CD4-positive, alpha-beta T cell treated with Interleukin-4 for 4 hours (primary cell): ENCODE measurements at places on chromosomes 1 and 21.

DNA sequence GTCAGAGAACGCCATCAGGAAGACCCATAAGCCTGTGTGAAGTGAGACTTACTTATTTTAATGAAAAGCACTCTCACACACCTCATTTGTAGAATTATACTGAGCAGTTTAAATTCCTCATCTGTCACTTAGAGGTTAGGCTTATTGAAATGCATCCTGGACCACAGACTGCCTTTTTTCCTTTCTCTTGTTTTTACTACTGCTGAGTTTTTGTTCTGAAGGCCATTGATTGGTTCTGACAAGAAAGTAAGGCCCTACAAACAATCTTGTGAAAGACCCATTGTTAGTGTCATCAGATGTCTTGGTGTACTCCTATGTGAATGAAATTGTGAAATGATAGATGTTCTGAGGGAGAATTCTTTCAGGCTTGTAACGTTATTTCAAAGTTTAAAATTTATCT lies 1343.3 kb upstream of the ADGRL2 start:
- DNase-seq, result no peak

DNA sequence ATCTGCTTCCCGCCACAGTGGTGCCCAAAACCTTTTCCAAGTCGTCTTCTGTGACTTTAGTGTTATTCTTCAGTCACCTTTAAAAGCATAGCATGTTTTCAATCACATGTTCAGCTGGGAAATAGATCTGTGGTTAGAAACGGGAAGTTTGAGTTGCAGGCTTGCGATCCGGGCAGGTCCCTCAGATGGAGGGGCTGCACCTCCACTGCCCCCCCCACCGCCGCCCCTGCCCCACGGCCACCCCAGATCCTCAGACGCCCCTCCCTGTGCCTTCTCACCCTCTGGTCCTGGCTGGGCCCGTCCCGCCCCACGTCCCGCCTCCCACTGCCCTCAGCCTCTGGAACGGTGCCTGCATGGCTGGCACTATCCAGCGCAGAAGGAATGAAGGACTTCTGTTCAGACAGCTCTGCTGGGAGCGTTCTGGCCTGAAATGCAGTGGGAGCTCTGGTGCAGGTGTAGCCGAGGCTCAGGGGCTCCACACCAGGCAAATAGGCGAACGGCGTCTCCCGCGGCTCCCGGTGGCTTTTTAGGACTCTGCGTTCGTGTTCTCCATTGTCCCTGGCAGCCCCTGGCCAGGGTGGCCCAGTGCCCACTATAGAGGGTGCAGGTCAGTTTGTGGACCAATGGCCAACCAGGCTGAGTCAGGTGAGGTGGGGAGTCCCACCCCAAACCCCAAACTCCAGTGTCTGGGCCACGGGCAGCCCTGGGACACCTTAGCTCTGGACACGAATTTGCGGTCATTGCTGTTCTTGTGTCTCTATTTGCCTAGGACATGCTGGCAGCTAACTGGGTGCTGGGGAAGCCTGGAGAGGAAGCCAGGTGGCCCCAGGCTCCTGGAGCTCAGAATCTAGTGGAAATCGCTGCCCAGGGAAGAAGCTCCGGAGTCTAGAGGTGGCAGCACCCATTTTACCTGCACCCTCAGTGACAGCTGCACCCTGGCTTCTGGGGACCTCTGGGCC lies 67.1 kb downstream of the FAAP20 start:
- no peak for DNase-seq

DNA sequence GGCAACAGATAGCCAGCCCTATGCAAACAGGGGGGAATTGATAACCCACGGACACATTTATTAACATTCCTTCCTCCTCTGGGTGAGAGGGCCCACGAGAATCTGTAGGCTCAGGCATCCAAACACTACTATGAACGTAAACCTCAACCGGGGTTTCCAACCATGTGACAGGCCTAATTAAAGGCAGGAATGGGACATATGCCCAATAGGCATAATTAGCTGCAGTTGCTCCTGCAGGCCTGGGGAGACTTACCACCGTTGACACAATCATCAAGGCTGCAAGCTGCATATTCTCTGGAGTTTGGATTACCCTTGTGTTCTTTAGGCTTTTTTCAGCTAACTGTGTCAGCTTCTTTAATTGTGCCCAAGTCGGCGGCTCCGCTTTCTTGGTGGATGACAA lies 22.2 kb upstream of the GBP1 start:
- DNase-seq, result no peak

DNA sequence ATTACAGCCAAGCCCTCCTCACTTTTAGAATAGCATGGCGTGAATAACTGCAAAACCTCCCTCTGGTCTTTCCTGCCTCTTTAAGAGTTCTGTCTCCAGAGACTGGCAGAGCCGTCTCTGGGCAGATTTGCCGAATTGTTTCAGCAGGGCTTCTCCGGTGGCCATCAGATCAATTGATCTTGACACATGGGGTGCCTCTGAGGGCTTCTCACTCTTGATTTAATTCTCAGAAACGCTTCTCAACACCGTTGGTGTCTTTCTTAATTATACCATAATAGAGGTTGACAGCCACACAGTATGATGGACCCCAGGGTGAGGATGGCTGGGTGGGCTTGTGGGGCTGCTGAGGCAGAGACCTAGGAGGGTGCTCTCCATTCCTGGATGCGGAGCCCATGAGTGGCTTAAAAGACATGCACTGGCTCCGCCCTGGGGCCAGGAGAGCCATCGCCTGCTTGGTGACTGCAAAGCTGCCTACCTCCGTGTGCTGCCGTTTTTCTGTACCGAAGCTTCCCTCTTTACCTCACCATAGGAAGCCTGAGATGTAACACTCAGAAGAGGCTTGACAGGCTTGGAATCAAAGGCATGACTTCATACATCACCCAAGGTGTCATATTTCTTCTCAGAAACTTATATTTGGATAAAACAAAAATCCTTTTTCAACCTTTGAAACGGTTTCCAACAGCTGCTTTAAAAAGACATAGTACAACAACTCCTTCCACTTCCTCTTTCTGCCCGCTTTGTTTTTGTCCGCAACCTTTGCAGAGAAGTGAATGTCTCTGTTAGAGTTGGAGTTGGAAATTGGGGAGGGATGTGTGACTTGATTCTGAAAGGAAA lies 82.9 kb downstream of the GALNT2 start:
- DNase-seq, result no peak

- DNase-seq, result no peak
These were observed 9.2 kb downstream of the ZBTB48 start for GRCh38 chr1:6588893-6589520.

DNA sequence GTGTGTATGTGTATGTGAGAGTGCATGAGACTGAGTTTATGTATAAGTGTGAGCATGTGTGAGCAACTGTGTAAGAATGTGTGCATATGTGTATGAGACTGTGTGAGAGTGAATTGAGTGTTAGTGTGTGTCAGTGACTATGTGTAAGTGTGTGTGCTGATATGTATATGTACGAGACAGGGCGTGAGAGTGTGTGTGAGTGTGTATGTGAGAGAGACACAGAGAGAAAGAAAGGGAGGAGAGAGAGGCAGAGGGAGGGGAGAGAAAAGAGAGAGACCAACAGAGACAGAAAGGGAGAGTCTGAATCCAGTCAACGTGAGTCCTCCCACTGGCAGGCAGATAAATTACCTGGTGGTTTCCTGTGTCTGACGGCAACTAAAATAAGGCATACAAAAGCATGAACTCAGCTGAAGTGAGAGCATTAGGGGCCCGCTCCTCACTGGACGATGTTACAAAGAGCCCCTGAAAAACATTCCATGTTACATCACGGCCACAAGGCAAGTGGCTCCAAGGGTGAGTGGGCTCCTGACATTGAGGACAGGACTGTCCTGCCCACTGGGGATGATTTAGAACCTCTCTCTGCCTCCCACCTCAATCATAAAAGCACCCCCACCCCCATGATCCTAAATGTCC lies 66.6 kb upstream of the TIAM1 start:
- DNase-seq, result peak; percentile 30

- DNase-seq, result no peak
These were observed 5.5 kb upstream of the CD244 start for GRCh38 chr1:160868141-160868540.

- DNase-seq, result no peak
These were observed 148.6 kb upstream of the HOOK1 start for GRCh38 chr1:59666106-59666505.

DNA sequence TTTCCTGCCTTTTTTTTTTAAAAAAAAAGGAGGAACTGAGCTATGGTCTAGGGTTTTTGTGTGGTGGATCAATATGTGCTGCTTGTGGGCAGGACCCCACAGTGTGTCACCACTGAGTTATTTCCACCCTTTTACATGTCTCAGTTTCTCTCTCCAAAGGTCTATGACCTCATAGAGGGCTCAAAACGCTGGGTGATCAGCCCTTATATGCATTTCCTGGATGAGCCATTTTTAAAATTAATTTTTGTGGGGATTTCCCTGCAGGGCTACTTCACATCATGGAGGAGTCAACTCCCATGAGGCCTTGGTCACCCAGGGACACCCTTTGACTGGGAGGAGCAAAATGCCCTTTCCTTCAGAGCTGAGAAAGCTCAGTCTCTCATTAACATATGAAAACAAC lies 20.7 kb upstream of the HAO2 start:
- DNase-seq, result no peak

DNA sequence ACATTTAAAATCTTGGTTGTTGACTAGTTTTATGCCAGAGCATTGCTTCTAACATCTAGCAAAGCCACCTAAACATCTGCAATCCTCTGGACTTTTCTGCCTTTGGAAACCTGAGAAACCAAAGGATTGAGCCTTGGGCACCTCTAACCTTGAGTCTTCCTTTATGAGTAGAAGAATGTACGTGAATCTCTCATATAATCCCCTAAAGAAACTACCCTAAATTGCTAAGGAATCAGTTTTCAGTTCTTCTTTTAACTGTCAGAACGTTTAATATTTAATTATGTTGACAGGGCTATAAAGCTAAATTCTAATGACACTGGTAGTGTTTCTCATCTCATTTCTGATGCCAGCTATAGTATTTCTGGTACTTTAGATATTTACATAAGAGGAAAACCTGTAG lies 997.3 kb downstream of the AMY1C start:
- DNase-seq, result no peak

- DNase-seq, result no peak
These were observed 34.1 kb downstream of the VTCN1 start for GRCh38 chr1:117176579-117176978.

DNA sequence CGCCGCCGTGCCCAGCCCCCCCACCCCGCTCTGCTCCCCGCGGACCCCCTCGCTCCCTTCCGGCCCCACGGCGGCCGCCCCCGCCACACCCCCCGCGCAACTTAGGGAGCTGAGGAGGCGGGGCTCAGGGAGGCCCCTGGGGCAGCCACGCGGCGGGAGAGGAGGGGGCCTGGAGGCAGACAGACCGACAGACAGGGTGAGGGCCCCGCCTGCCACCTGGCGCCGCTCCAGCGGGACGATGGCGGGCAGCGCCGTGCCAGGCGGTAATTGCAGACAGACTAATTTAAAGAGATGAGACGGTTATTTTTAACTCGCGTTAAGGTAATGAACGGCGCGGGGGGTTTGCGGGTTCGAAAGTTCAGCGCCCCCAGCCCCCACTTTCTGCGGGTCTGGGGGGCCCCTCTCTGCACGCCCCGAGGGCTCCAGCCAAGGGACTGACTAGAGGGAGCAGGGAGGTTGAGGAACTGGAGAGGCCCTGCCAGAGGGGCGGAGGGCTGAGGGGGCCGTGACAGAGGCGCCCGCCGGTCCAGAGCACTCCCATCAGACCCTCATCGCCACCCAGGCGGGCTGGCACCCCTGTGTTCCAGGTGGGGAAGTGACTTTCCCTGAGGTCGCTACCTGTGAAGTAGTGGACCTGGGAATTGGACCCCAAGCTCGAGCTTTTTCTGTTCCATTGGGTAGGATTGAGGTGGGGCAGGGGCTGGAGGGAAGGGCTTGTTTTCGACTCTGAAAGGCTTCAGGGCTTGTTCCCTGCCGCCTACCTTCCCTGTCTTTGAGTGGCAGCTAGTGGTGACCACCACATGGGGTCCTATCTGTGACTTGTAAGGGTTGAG lies 5.4 kb downstream of the FOXO6 start:
- DNase-seq, result peak; percentile 29

- DNase-seq, result no peak
These were observed 661 bp upstream of the OSCP1 start for GRCh38 chr1:36450919-36451305.

DNA sequence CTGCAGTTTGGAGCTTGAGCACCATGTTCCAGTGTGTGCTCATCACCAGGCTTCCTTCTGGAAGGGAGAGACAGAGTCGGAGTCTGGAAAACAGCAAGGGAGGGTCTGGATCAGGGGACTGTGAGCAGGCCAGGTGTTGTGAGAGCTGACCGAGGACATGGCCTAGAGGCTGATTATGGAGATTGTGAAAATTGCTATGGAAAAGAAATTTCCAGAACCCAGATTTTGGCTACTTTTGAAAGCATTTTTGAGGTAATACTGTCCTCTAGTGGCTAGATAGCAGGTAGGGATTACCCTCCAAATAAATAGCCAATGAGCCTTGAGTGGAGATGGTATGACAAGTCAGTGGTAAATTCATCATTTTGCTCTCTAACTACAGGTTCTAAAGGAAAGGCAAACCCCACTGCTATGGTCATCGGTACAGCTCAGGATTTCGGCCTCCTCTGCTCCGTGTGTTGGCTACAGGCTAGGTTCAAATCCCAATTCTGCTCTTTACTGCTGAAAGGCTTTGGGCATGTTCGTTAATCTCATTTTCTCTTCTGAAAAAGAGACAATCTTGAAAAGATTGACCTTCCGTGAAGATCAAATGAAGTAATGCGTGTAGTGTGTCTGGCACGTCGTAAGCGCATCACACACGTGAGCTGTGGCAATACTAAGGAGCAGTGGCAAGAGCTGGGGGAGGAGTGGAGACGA lies 1.0 kb upstream of the HAO2 start:
- no peak for DNase-seq

DNA sequence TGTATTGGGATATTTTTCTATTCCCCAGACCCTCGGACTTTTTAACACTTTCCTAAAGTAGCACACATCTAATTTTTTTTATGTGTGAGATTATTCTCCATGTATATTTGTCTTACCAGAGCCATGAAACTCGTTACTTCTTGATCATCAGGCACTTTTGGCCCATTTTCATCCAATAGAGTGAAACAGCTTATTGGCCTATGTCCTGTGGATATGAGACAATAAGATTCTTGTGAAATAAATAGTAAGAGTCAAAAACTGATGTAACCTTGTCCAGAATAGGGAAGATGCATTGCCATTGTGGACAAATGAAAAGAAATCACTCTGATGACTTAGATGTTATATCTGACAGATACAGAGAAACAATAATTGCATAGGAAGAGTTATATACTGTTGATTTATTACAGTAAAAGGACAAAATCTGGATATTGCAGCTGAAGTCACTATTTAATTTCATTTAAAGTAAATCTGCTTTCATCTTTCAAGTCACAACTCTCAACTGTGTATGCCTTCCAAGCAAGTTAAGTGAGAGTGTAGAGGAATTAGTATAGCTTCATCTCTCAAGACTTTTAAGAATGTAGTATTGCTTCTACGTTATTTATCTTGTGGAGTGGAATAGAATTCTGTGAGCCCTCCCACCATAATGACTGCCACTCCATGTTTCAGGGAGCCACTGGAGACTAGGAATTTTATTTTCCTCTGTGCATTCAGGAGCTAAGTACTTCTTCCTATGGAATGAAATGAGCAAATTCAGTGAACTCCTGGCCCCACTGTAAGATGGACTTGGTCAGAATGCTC lies 86.9 kb downstream of the ADAMTS1 start:
- DNase-seq, result no peak

- DNase-seq, result no peak
These were observed 16.5 kb downstream of the SLC37A1 start for GRCh38 chr21:42530167-42530518.
